Fibroblast of skin of left biceps (primary cell): ENCODE measurements at places on chromosomes 12 and 14.
A peak's percentile ranks its signal among the peaks of the same experiment; 100 is the strongest.

- no peak for DNase-seq
These were observed 24.0 kb upstream of the GNG2 start for GRCh38 chr14:51836417-51836816.

DNA sequence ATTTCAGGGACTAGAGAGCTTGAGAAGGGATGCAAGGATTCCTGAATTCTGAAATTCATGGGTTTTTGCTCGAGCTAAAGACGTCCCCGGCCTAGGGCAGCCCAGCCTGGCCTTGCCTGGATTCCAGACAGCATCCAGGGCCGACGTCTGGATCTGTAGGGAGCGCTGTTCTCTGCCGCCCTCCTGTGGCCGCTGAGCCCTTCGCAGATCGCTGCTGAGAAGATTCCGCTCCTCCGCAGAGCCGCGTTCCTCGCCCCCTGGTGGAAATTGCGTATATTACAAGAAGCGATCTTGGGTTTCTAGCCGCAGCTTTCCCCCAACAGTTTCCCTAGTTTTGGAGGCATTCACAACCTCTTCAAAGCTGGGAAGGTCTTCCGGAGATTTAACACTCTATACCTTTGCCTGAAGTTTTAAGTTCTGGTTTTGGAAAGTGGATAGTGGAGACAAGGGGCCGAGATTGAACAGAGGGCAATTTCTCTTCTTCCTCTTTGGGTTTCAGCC is 5.1 kb downstream of the CISTR start:
- DNase-seq, result peak; percentile 69

GRCh38 chr12:12902036-12902435 is 10.7 kb downstream of the GPRC5A start:
- peak; percentile 64 for DNase-seq

GRCh38 chr14:90903101-90903500 is 86.9 kb upstream of the TTC7B start:
- peak; percentile 23 for DNase-seq

GRCh38 chr12:130160306-130160705 is 2.0 kb upstream of the FZD10 start:
- DNase-seq, result no peak

GRCh38 chr12:33555128-33555527 is 115.5 kb upstream of the SYT10 start:
- no peak for DNase-seq

GRCh38 chr12:30792648-30793499 is 38.1 kb upstream of the CAPRIN2 start:
- DNase-seq, result no peak

GRCh38 chr14:43480976-43481375 is 1026.1 kb downstream of the FSCB start:
- DNase-seq, result no peak

GRCh38 chr12:1882850-1883470 is 35.5 kb downstream of the CACNA2D4 start:
- DNase-seq, result no peak

DNA sequence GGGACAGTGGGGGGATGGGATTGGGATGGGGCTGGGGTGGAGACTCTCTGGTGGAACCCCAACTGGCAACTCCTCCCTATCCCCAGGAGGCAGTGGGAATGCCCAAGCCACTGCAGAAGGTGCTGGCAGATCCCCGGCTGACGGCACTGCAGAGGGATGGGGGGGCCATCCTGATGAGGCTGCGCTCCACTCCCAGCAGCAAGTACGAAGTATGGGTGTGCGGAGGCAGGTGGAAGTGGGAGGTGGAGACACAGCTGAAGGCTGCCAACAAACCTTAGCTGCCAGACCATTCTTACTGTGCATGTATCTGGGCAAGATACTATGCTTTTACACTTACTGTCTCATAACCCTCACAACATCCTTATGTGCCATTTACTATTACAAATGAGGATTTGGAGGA is 8.2 kb downstream of the ARHGEF40 start:
- no peak for DNase-seq

DNA sequence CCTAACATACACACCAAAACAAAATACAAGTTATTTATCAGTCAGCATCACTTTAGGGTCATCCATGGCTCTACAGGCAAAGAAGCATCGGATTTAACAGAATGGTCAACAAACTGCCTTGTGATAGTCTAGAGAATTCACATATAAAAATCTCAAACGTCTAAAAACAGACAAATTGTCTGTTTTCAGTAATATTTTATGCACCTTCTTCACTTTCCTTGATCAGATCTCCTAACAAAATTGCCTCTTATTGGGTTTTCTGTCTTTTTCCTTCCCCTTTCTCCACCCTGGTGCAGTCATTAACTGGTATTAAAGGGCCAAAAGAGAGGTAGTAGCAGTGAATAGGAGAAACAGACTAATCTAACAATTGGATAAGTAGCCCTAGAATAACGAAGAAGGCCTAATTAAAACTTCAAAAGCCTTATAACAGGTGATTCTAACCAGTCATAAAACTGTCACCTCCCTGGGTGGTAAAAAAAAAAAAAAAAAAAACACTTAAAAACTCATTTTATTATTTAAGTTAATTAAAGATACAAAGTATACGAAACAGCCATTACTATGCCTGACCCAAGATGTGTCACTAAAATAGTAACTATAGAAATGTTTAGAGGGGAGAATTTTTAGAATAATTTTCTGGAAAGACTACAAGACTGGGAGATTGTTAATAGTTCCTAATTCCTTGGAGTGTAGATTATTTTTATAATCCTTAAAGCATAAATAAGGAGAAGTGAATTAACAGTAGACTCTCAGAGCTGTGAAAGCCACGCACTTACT is 1.5 kb downstream of the KIF21A start:
- no peak for DNase-seq

GRCh38 chr12:113435367-113435766 is 13.2 kb downstream of the SDSL start:
- no peak for DNase-seq

DNA sequence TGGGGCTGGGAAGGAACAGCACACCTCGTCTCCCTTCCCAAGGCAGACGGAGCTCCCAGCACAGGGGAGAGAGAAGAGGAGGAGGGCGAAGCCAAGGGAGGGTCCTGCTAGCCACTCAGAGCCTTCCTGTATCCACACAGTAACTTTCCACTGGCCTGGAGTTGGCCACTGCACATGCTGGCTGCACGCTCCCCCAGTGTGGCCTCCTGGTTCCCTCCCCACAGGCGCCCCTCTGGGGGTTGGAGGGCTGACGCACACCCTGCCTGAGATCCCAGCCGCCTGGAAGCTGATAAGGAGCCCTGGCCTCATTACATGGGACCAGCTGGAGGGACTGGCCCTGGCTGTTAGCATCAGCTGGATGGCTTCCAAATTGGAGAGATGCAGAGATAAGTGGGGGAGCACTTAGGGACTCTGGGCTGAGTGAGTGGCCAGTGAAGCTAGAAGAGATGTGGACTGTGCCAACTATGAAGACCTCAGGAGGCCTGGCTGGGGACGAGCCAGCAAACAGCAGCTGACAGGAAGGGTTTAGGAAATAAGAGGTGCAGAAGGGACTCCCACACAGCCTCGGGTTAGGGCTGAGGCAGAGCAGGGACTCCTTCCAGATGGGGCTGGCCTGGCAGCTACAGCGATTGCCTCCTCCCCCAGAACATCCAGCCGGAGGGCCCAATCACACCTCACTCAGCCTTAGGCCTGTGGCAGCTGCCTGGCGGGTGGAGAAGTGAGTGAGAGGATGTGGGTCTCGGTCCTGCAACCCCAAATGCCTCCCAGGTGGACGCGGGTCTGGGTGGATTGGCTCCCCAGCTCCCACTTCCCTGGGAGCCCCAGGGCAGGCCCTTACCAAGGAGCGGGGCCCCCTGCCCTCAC is 26.3 kb upstream of the BCDIN3D start:
- peak; percentile 88 for DNase-seq

DNA sequence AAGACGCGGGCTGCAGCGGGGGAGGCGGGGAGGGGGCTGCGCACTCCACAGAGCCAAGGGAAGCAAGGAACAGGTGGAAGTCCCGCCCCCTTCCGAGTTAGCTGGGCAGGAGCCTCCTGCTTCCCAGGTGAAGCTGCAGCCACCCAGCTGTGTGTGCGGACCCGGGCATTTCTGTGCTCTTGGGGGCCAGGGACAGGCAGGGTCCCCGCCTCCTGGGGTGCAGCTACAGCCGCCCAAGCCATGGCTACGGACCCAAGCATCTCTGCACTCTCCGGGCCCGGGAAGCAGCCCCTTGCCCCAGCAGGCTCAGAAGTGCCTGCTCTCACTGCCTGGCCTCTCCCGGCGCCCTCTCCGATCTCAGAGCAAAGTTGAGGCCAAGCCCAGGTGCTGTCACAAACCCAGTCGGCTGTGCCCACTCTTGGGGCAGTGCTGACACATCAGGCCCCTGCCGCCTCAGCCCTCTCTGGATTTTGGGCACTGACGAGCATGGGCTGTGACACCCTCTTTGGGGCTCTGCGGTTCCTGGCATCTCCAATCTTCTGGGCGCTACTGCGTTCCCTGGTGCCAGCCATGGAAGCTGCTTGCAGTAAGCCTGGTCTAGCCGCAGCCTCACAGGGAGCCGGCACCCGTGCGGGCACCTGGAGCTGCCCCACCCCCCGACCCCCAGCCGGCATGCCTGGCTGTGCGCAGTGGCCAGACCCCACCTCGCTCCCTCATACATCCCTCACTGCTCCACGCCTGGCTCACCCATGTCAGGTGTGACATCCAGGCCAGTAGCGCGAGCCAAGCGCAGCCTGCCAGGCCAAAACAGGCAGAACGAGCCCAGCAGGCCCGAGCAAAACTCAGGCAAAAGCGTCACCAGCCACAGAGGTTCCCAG is 8.5 kb upstream of the MGAT4C start:
- DNase-seq, result no peak

DNA sequence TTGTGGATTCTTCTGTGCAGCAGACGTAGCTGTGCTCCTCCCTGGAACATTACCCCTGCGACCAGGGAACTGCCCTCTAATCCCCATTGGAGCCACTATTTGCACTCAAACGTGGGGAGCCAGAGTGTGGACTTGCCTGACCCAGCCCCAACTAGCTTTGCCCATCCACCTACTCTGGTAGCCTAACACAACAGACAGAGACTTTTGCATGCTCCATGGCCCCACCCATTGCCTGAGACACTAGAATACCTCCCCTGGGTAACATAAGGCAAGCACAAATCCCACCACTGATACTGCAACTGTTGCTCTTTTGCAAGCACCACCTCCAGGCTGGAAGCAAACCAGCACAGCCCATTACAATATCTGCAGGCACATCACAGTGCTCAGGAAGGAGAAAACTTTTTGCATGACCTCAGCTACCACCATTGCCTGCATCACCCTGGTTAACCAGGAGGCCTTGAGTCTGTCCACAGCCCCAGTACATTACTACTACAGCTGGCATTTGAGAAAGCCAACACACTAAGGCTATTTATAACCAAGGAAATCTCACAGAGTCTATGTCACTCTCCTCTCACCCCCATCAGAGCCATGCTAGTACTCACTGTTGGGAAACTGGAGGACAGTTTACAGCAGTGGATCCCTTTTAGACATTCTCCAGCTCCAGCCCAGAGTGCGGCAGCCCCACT is 15.0 kb downstream of the CEP128 start:
- DNase-seq, result no peak

- no peak for DNase-seq
These were observed 9.2 kb downstream of the CIPC start for GRCh38 chr14:77107228-77107627.

DNA sequence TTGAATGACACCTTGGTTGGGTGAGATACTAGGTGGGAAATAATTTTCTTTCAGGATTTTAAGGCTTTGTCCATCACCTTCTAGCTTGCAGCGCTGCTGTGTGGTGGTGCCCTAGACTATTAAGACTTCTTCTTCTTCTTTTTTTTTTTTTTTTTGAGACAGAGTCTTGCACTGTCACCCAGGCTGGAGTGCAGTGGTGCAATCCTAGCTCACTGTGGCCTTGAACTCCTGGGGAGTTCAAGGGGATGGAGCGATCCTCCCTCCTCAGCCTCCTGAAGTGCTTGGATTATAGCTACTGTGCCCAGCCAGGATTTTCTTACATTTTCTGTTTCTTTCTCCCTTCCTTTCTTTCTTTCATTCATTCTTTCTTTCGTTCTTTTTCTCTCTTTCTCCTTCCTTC is 10.3 kb upstream of the MTA1 start:
- DNase-seq, result no peak

GRCh38 chr14:24875203-24875838 is 174.6 kb downstream of the STXBP6 start:
- no peak for DNase-seq

DNA sequence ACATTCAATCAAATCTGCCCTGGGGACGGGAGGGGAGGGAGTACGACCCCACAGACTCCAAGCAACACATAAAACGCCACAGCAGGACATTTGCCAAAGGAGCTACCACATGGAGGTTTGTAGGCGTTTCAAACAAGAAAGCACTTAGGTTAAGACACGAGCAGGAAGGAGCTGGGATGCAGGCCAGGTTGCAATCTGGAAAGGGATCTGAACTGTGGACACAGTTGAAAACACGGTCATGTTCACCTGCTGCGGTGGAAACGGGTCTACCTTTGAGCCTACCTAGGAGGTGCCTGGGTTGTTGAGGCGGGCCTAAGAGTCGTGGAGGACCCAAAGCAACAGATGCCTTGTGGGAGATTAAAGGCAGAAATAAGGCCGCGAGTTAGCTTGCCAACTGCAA is 18.4 kb downstream of the PRKAB1 start:
- DNase-seq, result no peak

DNA sequence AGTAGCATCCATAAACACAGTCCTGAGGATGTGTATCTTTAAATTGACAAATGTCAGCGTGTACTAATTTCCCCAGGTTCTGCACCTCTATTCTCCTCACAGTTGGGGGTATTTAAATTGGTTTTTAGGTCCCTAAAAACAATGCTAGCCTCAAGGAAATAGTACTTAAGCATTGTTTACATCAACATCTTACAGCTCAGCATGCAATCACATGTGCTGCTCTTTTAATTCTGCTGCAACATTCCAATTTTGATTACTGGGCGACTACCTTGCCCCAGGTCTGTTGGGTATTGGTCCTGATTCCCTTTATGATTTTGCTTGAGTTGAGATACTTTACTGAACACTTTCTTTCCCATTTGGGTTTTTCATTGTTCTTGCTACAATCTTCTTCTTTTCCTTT is 616.6 kb downstream of the CCER1 start:
- no peak for DNase-seq

- no peak for DNase-seq
These were observed 43.4 kb upstream of the CPM start for GRCh38 chr12:68976395-68976841.

- no peak for DNase-seq
These were observed 12.2 kb downstream of the HIP1R start for GRCh38 chr12:122847516-122847836.
